ENCODE measurements at places on chromosomes 12 and 14.

- DNase-seq, result peak; percentile 30
Observed at GRCh38 chr14:76647697-76648298, 113.5 kb upstream of the VASH1 start.

GRCh38 chr12:67957383-67957782 is 31.9 kb upstream of the IFNG-AS1 start:
- peak; percentile 65 for DNase-seq

- no peak for DNase-seq
Observed at GRCh38 chr14:82720946-82721345, 1187.3 kb upstream of the SEL1L start.

DNA sequence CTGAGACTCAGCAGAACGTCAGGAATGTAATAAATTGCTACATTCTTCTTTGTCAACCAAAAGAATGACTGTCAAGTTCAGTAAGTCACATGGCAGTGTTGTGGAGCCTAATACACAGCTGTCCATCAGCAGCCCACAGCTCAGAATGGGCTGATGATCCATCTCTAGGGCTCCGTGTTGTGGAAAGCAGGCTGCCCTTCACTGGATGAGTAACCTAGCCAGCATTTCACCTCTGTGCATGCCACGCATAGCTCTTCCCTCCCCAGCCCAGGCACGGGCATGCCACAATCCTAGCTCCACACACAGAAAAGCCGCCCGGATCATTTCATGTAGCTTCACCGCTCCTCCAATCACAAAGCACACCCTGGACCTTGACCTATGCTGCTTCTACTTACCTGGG is 878.0 kb upstream of the TMEM132C start:
- no peak for DNase-seq

DNA sequence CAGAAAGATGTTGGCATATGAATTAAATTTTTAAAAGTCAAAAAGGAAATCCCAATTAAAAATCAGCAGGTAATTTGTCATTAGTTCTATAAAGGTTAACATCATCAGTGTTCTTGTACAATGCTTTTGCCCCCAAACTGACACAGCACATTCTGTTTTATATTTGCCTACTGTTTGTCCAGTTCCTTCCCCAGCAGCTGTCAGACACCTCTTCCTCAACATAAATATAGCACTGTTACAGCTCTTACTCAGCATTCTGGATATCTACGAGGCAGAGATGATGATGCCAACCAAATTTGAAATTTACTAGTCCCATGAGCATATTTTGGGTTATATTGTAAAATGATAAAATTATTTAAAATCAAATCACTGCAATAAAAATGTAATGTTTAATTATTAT is 124.6 kb downstream of the SINHCAF start:
- DNase-seq, result no peak

Measured in NCI-H1092 (cell line).